ENCODE measurements at places on chromosomes 3 and 15. TPM values are rescaled to one million over a fixed set of nuclear protein-coding genes. Genes with fewer than 3 reads are reported as not detected.

- DNase-seq, result no peak
These were observed 111.5 kb downstream of the NTRK3 start for GRCh38 chr15:88144921-88145653.

GRCh38 chr15:68274201-68274848 is 3.2 kb upstream of the FEM1B start:
- DNase-seq, result no peak

DNA sequence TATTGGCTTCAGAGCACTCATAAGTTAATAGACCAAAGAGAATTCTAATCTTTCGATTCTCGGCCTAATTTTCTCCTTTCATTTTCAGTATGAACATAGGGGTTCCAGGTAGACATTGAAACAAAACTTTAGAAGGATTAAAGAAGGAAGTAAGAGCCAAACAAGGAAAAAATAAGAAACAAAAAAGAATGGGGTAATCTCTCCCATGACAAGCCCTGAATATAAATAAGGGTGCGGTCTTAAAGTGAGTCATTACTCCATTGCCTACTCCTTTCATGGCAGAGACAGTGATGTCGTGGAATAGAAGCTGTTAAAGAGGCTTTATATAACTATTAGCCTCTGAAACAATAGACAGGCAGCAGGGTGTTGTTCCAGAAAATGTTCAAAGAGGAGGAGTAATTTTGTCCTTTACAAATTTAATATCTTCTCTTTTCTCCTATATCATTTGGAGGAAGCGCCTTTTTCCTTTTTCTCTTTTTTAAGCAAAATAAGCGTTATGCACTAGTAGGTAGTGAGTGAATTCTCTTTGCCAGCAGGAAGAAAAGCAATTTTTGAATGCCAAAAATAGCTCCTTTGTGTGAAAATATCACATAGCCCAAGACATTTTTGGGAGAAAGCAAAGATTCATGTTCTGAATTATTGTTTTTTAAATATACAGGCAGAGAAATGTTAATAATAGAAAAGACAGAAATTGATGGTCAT is 607.9 kb upstream of the KCNMB2 start:
- DNase-seq, result no peak

GRCh38 chr3:113531826-113532697 is at the start of gene SIDT1:
TSS of gene SIDT1 (plus strand) at chr3:113532555. CDS start at chr3:113533022, 467 bp downstream.
- DNase-seq, result peak; percentile 82

DNA sequence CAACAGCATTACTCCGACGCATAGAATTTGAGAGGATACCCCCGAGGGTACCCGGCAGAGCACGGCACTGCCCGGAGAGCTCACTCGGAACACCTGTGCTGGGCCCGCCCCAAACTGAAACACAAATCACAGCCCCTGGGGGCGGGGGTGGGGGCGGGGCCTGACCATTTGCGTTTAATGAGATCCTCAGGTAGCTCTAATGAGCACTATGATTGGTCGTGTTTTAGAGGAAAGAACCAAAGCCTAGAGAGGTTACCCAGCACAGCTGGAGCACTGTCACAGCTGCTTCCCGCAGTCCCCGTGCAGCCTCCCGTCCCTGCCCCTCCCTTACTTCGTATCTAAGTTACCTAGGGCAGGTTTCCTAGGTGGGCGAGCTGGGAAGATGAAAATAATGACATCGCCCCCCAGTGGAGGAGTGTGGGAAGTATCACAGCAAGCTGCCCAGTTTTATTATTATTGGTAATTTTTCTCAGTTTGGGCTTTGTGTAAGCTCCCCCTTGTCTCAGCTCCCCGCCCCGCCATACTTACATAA is 187.1 kb downstream of the PDE8A start:
- DNase-seq, result peak; percentile 65

- DNase-seq, result no peak
These were observed 77.5 kb downstream of the IGF1R start for GRCh38 chr15:98725874-98726273.

- DNase-seq, result peak; percentile 97
These were observed at the start of the genes EAF2 and IQCB1 for GRCh38 chr3:121834671-121835464. TSS of gene EAF2 (plus strand) at chr3:121835209. CDS start at chr3:121835286, 77 bp downstream. TSS of gene IQCB1 (minus strand) at chr3:121835060. CDS start at chr3:121828960, 6,100 bp downstream.

DNA sequence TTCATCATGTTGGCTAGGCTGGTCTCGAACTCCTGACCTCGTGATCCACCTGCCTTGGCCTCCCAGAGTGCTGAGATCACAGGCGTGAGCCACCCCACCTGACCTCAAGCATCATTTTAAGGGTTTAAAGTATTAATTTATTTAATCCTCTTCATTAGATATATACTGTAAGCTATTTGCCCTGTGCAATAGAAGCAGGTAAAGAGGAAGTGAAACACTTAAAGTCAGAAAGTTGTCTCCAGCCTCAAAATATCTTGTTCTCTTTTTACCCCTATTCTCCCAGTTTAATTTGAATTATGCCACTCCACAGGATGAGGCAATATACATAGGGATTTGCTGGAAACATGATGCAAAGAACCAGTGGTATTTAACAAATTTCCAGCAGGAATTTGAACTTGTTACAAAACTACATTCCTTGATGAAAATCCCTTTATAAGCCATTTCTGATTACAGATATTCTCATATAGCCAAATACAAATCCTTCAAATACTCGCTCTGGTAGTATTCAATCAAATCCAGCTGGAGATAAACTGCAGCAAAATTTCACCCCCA is 2.0 kb downstream of the NDUFB5 start:
- no peak for DNase-seq

KCNAB1 gene
- not detected for total RNA-seq

GHRL gene
- total RNA-seq, result not detected

DNA sequence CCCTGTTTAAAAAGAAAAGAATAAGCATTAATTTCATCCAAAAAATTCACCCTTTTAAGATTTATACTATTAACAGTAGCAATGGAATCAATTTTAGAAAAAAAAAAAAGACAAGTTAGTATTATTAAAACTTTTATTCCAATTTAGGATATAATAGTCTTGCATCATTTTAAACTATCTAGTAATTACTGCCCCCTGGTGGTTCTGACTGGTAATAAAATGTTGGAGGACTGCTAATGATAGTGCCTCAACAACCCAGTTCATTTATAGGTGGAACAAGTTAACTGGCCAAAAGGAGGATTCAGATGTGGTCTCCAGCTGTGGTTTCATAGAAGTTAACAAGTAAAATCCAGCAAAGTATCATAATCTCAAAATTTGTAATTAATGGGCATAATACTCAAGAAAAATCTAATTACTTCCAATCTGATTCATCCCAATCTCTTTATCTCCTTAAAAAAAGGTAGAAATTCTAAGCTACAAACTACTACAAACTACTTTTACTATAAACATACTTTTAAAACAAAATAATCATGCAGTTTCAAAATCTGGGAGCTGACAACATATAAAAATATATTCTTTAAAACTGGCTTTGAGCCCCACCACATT is 30.7 kb upstream of the WDR49 start:
- peak; percentile 61 for DNase-seq

- DNase-seq, result no peak
These were observed 11.2 kb downstream of the EBLN2 start for GRCh38 chr3:73072634-73073033.

- DNase-seq, result no peak
These were observed 28.6 kb upstream of the STAG1 start for GRCh38 chr3:136780741-136781140.

DNA sequence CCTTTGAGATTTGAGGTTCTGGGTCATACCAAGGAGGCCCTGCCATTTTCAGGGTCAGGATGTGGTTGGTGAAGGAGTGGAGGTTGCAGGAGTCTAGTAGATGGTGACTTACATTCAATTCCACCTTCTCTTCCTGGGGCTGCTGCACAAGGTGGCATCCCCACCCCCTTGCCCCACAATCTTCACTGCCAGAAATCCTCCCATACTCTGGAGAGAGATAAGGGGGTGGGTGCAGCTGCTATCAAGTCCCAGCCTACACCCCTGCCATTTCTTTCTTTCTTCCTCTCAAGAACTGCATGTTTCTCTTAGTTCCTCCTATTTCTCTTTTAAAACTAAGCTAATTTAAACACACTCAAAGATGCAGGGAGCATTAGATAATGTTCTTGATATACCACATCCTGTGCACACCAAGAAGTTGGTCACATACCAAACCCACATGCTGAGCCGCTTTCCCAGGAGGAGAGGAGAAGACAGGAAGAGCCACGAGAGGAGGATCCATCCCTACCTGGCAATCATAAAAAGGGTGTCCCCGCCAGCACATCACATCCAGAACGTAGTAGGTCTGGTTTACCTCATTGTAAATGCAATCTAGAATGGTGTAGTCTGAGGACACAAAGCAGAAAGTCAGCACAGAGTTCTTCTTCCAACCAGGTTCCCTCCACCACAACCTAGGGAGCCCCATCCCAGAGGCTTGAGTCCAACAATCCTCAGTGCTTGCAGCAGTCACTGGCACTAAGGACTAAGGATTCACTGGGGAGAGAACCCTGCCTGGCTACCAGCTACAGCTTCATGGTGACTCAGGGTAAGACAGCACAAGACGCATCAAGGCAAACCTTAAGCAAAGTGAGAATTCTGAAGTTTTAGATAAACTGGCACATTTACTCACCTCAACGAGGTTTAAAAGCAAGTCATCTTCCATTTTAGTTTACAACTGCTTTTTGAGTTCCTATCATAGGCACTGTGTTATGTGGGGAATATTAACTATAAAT is 18.5 kb downstream of the SNUPN start:
- peak; percentile 40 for DNase-seq

All from activated naive CD4-positive, alpha-beta T cell treated with anti-CD3 and anti-CD28 coated beads for 36 hours (primary cell).